Erythroblast (primary cell): ENCODE measurements at places on chromosomes 5 and 9.

GRCh38 chr5:132500244-132500930, 9.8 kb upstream of the IRF1 start:
- DNase-seq: no peak

- DNase-seq: no peak
These were observed 180.2 kb downstream of the RASEF start for GRCh38 chr9:82882748-82883147.

DNA sequence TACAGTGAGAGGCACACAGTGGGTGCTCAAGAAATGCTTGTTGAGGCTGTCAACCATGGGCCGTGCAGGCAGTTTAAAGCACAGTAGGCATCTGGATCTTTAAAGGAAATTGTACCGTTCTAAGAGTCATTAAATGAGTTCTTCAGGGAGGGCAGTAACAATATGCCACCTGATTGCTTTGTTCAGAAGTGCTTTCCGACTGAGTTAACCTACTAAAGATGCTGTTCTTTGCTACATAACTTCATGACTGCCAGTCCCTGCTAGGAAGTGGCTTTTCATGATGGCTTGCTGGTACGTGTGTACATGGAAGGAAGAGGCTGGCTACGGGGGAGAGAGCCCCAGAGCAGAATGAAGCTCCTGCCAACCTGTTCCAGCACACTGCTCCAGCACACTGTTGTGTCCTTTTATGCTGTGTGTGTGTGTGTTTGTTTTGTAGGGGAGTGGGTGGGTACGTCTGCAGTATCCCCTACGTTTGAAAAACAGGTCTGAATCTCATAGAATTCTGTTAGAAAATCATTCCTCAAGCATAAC, 41.9 kb upstream of the PPP2R2B start:
- no peak for DNase-seq

DNA sequence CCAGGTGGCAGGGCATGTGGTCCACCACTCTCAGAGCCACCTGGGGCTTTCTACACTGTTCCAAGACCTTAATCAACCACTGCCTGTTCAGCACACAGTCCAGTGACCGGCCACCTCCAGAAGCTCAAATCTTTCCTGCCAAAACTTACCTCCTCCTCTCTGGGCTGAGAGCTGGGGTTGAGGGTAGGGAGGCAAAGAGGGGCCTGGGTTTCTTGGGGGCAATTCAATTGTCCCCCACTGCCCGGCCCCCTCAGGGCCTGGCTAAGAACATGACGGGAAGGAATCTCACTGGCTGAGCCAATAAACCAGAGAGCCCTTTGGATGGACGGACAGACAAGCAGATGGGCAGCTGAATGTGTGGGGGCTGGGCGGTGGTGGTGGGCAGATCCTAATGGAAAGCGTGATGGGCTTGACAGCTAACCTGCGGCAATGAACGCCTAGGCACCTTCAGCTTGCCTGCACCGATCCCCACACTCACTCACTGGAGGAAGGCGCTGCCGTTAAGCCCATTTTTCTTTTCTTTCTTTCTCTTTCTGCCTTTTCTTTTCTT, 5.4 kb downstream of the NR5A1 start:
- no peak for DNase-seq

DNA sequence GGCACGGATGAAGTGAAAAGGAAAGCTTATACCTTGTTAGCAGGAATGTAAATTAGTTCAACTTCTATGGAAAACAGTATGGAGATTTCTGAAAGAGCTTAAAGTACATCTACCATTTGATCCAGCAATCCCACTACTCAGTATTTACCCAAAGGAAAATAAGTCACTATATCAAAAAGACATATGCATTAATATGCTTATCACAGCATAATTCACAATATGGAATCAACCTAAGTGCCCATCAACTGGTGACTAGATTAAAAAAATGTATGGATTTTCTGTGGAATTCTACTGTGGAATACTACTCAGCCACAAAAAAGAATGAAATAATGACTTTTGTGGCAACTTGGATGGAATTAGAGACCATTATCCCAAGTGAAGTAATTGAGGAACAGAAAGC, 279.6 kb downstream of the GABRB2 start:
- DNase-seq: no peak

GRCh38 chr5:73388306-73388684, 60.3 kb downstream of the FOXD1 start:
- no peak for DNase-seq

DNA sequence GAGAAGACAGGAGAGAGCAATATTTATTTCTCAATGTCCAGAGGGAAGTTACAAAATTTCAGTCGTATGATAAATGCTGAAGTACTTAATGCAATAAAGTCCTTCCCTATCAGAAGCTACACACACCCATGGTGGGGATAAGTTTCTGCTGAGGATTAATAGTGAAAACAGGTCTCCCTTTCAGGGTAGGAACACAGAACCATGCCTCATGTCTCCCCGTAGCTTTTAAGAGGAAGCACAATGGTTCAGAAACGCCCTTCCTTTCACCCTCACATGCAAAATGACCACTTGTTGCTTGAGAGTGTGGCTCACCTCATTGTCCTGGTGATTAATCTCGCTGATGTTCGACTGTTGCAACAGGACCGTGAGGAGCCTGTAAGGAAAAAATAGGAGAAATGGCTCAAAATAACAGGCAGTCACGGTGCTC, 73.6 kb downstream of the ANKRD55 start:
- no peak for DNase-seq

DNA sequence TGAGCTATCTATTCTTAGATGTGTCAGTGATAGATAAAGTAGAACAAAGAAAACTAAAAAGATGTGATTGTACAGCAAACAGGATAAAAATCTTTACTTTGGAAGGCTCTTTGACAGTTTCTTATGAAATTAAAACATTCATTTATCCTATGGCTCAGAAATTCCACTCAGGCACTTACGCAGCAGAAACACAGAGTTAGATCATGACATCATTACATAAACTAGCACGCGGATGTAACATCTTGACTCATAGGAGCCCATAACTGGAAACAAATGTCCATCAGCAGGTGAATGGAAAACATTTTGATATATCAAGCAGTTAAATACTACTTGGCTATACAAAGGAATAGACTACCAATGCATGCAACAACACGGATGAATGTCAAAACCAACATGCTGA, 45.3 kb downstream of the ICE1 start:
- DNase-seq: no peak

GRCh38 chr5:132750471-132751230, 3.4 kb downstream of the CCNI2 start:
- DNase-seq: no peak

DNA sequence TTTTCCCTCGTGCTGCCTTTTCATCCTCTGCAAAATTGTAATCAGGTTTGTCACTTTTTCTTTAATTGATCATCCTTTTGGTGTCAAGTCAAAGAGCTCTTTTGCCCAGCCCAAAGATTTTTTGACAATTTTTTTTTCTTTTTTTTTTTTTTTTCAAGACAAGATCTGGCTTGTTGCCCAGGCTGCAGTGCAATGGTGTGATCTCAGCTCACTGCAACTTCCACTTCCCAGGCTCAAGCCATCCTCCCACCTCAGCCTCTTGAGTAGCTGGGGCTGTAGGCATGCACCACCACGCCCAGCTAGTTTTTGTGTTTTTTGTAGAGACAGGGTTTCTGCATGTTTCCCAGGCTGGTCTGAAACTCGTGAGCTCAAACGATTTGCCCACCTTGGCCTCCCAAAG, 36.7 kb downstream of the CDK7 start:
- peak; percentile 69 for DNase-seq
